ENCODE measurements at places on chromosomes 3 and 15.

GRCh38 chr3:197001106-197001971 lies 28.3 kb downstream of the MELTF start:
- DNase-seq = no peak

DNA sequence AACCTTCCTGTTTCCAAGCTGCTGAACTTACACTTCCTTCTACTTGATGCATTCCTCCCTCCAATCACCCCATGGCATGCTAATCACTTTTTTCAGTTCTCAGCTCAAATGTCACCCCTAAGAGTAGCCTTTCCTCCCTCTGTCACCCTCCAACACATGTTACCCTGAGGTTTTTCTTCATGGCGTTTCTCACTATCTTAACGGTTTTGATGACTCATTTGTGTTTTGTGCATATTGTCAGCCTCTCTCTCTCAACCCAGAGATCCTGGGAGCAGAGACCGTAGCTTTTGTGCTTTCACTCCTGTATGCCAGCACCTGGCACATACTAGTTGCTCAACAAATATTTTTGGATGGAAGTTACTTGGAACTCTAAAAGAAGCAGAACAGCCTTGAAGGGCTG lies 24.5 kb downstream of the LRRC3B start:
- no peak for DNase-seq

DNA sequence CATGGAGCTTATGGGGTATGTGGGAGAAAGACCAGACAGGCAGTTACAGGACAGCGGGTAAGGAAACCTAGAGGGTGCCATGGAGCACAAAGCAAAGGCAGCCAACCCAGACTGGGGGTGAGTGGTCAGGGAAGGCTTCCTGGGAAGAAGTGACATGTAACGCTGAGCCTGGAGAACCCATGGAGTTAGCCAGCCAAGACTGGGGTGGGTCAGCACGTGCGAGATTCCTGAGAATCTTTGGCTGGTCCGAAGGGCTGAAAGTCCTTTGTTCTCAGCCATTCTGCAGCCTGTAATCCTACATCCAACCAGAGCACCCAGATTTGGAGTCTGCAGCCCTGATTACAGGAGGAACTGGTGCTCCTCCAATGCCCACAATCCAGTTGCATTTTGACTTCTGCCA lies 120.1 kb upstream of the WNT5A start:
- DNase-seq = no peak

GRCh38 chr3:176051766-176052165 lies 1145.5 kb downstream of the TBL1XR1 start:
- DNase-seq = no peak

DNA sequence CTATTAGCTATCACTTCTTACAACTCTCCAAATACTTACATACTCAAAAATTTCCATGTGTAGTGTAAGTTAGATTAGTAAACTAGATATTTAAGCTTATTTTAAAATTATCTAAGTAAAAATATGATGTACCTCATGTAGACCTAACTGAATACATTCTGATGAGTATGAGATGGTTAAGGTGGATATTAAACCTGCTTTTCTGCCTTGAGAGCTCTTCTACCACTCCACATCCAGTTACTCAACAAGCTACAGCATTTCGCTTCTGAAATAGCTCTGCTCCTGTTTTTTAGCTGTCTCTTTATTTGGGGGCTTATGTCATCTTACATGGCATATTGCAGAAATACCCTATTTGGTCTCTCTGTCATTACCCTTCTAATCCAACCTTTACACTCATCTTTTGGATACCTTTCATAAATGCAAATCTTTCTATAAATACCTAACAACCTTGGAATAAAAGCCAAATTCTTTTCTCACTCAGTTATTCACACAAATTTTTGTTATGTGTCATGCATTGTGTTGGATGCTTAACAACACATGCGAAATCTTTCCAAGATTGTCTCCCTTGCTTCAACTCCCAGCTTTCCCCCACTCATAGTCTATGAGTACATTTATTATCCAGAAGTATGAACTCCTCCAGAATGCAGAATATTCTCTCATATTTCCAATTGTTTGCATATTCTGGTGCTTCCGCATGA lies 92.0 kb downstream of the ALCAM start:
- no peak for DNase-seq
